ENCODE measurements at places on chromosomes 6 and 20. TPM values are rescaled to one million over a fixed set of nuclear protein-coding genes. Genes with fewer than 3 reads are reported as not detected.

Gene HRH3
- total RNA-seq: not detected

Gene NKX2-4
- not detected for total RNA-seq

Gene MEP1A
- total RNA-seq: not detected

Gene SNAP91
- 0.36 TPM for total RNA-seq

Gene RAB5IF
- total RNA-seq: 59.1 TPM

Gene LY6G6D
- total RNA-seq: not detected

Gene PCIF1
- total RNA-seq: 15.9 TPM

Gene KCNK16
- total RNA-seq: not detected

Gene TAPBP
- total RNA-seq: 50.2 TPM

Gene OR2H2
- total RNA-seq: not detected

Gene TRERF1
- 12.0 TPM for total RNA-seq

Gene PNPLA1
- not detected for total RNA-seq

Gene OR2J1
- not detected for total RNA-seq

Gene SGK2
- 0.09 TPM for total RNA-seq

Gene LKAAEAR1
- 0.36 TPM for total RNA-seq

Gene TP53TG5
- not detected for total RNA-seq

Gene RNF144B
- 1.2 TPM for total RNA-seq

Gene COL11A2
- total RNA-seq: 0.74 TPM

Gene CTAGE9
- total RNA-seq: not detected

Gene SOD2
- total RNA-seq: 184 TPM

Gene SLC13A3
- 4.2 TPM for total RNA-seq

Gene CPNE5
- 0.18 TPM for total RNA-seq

Gene MYBL2
- total RNA-seq: 1.6 TPM

Gene HTR1B
- total RNA-seq: under 0.01 TPM

Gene ZBTB46
- total RNA-seq: 1.1 TPM

Gene ECT2L
- under 0.01 TPM for total RNA-seq

Gene TPX2
- 6.2 TPM for total RNA-seq

Gene PRRT1
- 0.41 TPM for total RNA-seq

Gene SLC35A1
- 17.1 TPM for total RNA-seq

Gene HLA-DOB
- total RNA-seq: not detected

Gene ESR1
- 2.7 TPM for total RNA-seq

Gene PHACTR3
- not detected for total RNA-seq

Gene SPDEF
- total RNA-seq: not detected

Gene TRMT6
- 4.1 TPM for total RNA-seq

Gene TOMM34
- total RNA-seq: 7.0 TPM

Gene SLC2A10
- total RNA-seq: 37.4 TPM

Gene GRM1
- under 0.01 TPM for total RNA-seq

Gene POM121L2
- total RNA-seq: not detected

Gene MRPL2
- 18.7 TPM for total RNA-seq

Gene DLGAP4
- 19.5 TPM for total RNA-seq

Gene KCNK5
- under 0.01 TPM for total RNA-seq

Gene PAX1
- not detected for total RNA-seq

Gene TGM6
- not detected for total RNA-seq

Gene KCNB1
- total RNA-seq: 0.41 TPM

Gene LEMD2
- 75.3 TPM for total RNA-seq

Gene ZC2HC1B
- total RNA-seq: not detected

Gene SCUBE3
- total RNA-seq: 1.8 TPM

Gene CYP39A1
- total RNA-seq: 4.7 TPM

Gene PRR18
- not detected for total RNA-seq

Gene ATP9A
- 23.7 TPM for total RNA-seq

Gene GABRR1
- not detected for total RNA-seq

Gene TOX2
- total RNA-seq: 5.2 TPM

Gene TRAM2
- total RNA-seq: 128 TPM

Gene KHDC1
- total RNA-seq: 0.16 TPM

Gene RPP40
- total RNA-seq: 21.9 TPM

Gene LY6G6F
- not detected for total RNA-seq

Gene DUSP15
- total RNA-seq: 9.9 TPM

Gene NEDD9
- total RNA-seq: 0.33 TPM
